Anterior cingulate cortex (tissue), 58 donors: ENCODE measurements at places on chromosomes 3 and 15.

- no peak for DNase-seq
Observed at GRCh38 chr3:59106085-59106648, 56.3 kb upstream of the CFAP20DC start.

GRCh38 chr15:67832031-67832551 lies 6.8 kb downstream of the SKOR1 start:
- DNase-seq, result no peak

GRCh38 chr3:143851331-143852017 lies 3.2 kb upstream of the SLC9A9 start:
- no peak for DNase-seq

DNA sequence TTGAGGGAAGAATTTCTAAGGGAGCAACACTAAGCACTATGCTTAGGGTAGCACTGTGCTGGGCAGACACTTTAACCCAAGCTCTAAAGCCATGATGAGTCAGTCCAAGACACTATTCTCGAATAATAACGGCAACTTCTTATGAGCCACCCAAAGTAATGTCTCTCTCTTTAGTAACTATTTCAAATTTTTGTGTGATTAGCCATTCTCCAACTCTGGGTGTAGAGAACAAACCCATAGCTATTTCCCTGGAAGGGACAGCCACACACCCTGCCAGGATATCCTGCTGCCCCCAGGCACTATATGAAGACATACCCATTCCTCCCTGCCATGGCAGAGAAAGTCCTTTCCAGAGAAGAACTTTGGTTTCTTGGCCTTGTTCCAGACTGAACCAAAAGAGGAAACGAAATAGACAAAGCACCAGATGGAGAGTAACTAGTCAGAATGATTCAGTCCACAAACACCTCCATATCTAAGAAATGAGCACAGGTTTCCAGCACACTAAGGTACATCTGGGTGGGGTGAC lies 384.9 kb upstream of the THBS1 start:
- no peak for DNase-seq

- DNase-seq, result no peak
Observed at GRCh38 chr3:37115446-37115845, 58.9 kb downstream of the LRRFIP2 start.

DNA sequence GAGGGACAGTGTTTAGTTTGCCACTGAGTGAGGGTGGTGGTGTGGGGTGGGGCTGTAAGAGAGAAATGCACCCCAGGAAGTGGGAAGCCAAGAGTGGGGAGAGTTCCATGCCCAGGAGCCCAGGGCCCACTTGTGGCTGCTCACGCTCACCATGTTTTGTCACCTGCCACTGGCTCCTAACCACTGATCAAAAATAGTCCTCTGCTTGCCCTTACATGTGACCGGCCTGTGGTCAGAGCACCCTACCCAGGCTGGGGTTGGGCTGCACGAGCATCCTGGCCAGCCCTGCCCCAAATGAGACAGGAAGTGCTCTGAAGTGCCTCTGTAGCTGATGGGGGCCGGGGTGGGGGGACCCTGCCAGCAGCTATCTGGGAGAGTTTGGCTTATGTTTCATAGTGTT lies 216.3 kb downstream of the RPLP1 start:
- no peak for DNase-seq
